Stimulated activated CD4-positive, alpha-beta T cell treated with anti-CD3 and anti-CD28 coated beads, Interleukin-12 subunit alpha, Interleukin-12 subunit beta, amount 100 ng/mL, for 48 hours (primary cell): ENCODE measurements at places on chromosomes 1 and 21.

DNA sequence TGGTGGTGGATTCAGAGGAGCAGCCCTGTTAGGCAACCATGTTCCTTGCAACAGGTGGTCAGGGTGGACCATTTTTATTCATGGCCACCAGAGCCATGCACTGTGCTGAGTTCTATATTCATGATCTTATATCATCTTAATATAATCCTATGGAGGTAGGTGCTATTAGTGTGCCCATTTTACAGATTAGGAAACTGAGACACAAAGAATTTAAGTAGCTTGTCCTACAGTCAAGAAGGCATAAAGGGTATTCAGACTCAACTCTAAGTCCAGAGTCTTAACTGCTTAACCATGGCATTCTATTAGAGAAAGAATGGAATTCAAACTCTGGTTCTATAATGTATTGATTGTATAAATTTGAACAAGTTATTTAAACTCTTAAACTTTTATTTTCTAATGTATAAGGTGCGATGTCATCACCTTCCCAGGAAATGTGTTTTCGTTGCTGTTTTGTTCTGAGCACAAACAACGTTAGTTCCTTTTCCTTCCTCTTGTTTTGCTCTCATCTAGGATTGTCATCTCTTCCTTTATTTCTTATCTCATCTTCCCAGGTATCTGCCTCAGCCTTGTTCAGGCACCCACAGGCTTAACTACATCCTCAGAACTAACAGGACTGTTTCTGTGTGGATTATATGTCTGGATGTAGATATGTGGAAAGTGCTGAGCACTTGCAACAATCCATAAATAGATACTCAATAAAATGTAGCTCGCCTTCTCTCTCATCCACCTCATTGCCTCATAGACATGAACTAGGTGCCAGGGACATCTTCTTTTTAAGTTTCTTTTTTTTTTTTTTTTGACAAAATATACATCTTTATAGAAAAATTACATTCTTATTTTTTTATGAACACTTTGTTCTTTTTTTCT lies 207.1 kb downstream of the NFIA start:
- no peak for DNase-seq

DNA sequence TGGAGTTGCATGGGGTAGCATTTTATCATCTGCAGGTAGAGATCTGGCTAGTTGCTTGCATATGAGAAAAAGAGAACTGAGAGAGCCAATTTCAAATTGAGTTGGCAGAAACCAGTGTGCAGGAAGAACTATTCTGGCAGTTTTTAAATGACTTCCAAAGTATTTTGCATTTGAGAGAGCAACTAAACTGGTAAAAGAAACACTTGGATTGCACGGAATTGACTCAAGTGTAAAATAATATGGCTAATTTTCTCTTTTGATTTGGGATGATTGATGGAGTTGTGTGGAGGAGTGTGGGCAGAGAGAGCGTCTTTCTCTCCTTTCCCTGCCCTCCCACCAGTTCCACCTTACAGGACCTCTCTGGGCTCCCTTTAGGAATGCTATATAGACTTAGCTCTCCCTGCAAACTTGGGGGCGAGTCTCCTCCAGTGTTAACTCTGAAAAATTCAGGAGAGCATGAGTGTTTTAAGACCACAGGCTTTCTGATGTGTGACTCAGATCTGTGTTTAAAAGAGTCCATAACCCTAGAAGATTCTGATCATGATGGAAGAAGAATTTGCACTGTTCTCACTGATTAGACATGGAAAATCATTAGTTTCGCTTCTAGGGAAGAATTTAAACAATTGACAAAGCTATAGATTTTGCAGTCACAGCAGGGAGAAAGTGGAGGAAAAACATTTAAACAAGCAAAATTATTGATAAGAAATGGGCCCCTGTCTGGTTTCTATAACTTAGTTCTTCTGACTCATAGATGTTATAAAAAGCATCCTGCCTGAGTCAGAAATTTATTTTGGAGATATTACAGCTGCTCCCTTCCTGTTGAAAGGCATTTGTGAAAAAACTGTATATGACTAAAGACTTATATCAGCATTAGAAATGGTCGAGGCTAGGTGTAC lies 24.9 kb upstream of the CTBS start:
- DNase-seq = no peak

DNA sequence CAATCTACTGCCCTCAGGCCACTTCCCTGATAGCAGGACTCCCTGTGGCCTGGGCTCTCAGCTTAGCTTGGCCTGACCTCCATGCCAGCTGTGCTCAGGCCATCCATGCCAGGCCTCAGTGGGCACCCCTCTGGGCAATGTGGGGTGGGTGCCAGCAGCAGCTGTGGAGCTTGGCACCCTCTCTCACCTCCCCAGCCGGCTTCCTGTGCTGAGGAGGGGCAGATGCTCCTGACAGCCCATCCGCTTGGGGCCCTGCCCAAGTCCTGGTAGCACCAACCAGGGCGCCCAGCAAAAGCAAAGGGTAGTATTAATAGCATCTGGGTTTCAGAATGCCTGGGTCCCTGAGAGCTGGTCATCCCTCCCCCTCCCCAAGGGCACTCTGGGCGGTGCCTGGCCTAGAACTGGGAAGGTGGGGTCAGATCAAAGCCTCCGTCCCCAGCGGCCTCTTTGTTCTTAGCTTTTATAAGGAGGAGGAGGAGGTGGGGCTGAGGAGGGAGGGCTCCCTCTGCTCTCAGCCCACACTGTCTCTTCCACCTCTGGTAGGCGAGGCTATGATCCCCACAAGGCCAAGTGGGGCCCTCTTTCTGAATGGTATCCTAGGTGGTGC lies 6.1 kb downstream of the EFNA4 start:
- DNase-seq = no peak

- DNase-seq = no peak
Measured at GRCh38 chr21:36608041-36608896, 90.6 kb upstream of the SIM2 start.

DNA sequence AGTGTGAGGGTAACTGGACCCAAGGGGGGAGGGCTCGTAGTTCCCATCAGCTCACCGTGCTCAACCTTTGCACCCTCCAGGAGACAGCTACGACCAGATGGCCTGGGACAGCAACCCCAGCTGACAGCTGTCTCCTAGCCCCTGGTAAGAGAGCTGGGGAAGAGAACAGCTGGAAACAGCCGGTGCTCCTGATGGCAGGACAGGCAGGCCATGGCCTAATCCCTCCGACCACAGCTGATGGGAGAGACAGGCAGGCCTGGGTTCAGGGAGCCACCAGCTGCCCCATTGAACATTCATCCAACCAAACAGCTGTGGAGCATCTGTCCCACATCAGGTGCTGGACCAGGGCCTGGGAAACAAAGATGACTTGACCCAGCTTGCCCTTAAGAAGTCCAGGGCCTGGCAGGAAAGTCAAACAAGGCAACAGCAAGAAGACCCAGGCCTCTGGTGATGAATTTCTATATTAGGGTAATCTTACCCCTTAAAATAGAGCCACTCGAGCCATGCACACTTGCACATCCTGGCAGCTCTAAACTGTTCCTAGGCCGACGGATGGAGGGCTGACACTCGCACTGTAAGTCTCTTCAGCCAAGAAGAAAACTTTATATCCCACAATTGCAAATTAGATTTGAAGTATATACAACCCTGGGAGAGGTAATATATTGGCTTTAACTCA lies 12.2 kb downstream of the OLFML2B start:
- no peak for DNase-seq

DNA sequence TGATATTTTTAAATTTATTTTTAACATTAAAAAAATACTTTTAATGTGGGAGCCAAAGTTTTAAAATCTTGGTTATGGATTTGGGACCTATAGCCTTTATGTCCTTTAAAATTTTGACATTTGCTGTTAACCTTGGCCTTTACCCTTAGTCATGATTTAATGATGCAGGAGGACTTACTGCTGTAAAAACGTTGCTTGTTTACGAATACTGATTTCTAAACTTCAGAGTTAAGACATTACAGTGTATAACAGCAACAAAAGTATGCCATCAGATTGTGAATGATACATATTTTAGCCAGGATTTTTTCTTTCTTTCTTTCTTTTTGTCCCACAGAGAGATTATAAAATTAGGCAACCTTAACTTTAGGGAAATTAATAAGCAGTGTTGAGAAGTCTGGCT lies 8.9 kb downstream of the RBM15 start:
- no peak for DNase-seq

DNA sequence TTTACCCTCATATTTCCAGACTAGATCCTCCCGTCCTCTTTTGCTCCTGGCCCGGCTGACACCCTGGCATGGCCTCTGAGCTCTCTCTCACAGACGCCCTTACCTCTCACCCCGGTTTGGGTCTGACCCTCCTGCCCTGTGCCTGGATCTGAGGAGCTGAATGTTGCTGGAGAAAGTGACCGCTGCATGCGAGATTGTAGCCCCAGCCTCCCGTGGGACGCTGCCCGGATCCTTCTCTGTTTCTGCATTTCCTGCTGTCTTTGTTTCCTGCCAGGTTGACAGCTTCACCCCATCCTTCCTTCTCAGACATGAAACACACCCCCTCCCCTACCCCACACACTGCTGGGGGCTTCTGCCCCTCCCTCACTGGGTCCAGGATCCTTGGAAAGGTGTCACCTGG lies 9.5 kb downstream of the FAM131C start:
- no peak for DNase-seq

DNA sequence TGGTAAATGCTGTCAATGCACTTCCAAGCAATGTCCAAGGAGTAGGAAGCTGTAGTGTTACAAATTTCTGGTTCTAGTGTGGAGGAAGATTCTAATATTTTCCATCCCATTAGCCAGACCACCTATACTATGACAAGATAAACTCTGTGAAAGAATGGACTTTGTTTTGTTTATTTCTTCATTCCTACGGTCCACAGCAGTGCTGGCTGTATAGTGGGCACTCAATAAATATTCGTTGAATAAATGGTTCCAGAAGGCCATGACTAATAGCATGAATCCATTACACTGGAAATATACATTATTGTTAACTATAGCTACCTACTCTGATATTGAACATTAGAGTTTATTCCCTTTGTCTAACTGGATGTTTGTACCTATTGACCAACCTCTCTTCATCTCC lies 8.3 kb upstream of the MYSM1 start:
- no peak for DNase-seq

- DNase-seq = no peak
Measured at GRCh38 chr21:41536827-41537103, 28.8 kb upstream of the TMPRSS2 start.

DNA sequence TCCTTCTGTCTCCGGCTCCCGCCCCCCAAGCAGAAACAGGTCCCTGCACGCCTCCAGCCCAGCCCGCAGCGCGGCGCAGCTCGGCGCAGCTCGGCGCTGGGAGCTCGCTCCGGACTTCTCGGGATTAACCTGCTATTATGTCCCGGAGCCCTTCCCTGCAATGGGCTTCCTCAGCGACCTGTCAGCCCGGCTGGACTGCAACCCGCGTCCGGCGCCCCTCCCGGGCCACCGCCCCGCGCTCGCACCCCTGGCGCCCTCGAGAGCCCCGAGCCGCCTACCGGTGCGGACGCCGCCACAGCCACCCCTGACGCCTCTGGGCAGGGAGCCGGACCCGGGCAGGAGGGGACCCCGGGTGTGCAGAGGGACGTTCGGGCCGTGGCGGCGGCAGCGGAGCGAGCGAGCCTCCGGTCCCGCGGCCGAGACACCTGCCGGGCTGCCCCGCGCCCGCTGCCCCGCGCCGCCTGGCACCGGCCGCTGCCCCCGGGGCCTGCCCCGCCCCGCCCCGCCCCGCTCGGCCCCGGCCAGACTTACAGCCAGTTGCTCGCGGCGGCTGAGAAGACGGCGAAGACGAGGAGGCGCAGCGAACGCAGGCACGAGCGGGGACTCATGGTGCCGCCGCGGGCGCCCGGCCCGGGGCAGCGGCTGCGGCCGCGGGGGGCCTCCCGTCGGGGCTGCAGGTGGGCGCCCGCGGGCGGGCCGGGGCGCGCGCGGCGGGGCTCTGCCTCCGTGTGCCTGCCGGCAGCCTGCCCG lies 407 bp downstream of the WNT4 start:
- DNase-seq = no peak
